ENCODE measurements at places on chromosomes 3 and 15.

DNA sequence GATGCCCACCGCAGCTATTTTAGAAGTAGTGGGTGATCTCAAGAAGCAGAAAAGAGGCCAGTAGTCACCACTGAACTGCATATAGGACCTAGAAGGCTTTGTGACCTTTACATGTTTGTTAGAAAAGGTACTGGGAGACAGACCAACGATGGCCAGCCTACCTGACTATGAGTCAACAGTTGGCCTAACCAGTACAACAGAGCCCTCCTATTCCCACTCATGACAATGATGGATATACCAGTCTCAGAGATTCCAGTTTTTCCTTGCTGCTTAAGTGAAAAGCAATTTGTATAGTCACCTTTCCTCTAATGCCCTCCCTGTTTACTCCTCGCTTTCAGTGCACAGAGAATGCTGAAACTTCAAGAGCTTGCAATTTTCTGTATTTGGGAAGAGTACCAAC lies 86.6 kb upstream of the PPIB start:
- no peak for DNase-seq

GRCh38 chr3:157865352-157866000 lies 240.7 kb downstream of the SHOX2 start:
- DNase-seq, result no peak

GRCh38 chr3:15014606-15015328 lies 50.3 kb downstream of the MRPS25 start:
- DNase-seq, result no peak

DNA sequence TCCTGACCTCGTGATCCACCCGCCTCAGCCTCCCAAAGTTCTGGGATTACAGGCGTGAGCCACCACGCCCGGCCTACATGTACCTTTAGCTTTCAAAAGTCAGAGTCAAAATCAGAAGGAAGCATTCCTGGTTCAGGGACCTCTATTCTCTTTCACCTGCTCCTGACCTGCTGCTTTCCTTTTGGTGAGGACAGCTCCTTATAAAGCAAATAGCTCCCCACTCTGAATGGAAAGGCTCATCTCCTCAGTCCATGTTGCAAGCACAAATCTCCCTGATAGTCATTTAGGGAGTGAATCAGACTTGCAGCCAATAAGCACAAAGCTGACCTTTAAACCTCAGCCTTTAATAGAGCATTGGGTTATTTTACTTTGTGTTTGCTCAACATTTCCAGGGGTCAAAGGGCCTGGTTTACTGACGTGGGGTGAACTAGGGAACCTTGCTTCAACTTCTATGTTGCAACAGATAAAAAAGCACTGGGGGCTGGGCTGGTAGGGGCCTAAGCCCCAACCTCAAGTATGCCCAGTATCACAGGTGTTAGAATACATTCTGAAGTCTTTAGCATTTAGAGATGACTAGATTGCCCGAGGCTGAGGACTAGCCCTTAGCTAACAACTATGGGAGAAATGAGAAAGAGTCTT lies 43.1 kb downstream of the THRB start:
- no peak for DNase-seq

DNA sequence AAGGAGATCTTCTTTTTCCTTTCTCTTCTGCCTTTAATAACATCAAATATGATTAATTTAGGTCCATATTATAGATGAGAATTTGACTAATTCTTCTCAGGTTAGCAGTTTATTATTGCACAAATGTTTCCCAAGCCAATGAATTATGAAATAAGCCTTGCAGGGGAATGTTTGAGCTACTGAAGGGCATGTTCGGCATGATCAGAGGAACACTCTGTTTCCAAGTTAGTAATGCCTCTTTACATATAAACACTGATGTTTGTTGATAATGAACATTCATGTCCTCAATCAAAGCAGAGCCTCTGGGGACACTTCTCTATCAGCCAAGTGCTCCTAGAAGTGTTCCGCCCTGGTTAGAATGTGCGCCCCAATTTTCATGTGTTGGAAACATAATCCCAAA lies 10.0 kb upstream of the CYP1A1 start:
- DNase-seq, result no peak

- no peak for DNase-seq
Observed at GRCh38 chr15:31326875-31327668, 437 bp downstream of the KLF13 start.

- no peak for DNase-seq
Observed at GRCh38 chr3:16616083-16616482, 10.9 kb upstream of the DAZL start.

DNA sequence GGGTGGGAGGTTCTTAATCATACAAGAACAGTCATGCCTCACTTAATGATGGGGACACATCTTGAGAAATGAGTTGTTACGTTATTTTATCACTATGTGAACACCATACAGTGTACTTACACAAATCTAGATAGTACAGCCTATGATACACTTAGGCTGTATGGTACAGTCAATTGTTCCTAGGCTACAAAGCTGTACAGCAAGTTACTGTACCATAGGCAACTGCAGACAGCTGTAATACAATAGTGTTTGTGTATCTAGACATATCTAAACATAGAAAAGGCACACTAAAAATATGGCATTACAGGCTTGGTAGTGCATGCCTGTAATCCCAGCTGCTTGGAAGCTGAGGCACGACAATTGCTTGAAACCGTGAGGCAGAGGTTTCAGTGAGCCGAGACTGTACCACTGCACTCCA lies 55.7 kb upstream of the PLXND1 start:
- no peak for DNase-seq

DNA sequence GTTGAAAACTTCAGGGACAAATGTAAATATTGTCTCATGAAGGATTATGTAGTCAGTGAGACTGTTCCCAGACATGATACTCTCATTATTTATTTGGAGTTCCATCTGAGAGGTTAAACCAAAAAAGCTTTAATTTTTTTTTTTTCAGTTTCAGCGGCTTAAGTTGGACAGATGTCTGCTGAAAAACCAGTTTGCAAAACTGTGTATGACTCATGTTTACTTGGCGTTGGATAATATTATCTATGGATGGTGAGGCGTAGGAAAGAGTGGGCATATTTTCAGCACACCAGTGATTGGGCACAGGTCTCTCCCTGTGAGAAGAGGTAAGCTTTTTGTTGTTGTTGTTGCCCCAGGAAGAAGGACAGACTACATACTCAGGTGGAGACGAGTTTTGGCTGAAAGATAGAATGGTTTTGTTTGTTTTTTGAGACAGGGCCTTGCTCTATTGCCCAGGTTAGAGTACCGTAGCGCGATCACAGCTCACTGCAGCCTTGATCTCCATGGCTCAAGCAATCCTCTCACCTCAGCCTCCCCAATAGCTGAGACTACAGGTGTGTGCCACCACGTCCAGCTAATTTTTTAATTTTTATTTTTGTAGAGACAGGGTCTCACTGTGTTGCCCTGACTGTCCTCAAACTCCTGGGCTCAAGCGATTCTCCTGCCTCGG lies 16.4 kb upstream of the ANXA2 start:
- no peak for DNase-seq

DNA sequence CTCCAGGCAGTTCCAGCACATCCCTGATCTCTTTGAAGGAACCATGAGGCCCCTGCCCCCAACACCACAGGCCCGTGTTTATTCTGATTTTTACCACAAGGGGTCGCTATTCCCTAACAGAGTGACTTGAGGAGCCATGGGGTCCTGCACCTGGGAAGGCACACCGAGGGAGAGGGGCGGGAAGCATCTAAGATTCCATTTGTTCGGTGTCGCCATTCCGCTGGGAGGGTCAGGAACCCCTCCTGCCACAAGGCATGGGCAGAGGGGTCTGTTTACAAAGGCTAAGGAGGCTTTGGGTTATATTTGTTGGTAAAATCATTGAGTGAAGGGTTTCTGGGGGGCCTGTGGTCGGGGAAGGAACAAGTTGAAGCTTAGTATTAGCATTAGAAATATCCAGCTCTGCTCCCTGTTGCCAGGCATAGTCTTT lies 77.1 kb downstream of the WDR76 start:
- DNase-seq, result no peak

GRCh38 chr3:157238457-157238856 lies 78.5 kb upstream of the CCNL1 start:
- DNase-seq, result no peak

DNA sequence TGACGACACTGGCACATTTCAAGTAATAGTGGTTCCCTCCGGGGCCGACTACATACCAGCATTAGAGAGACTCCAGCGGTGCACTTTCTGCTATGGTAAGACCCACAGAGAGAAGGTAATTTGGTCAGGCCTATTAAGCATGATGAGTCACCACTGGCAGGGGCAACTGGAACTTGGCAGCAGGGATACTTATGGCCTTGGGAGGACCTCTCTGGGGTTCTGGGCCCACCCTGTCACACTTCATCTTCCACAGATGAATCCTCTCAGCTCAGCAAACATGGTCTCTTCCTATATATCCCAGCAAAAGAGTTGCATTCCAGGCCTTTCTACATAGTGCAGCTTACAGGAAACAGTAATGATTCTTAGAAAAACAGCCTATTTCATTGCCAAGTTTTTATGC lies 88.0 kb downstream of the PIK3R4 start:
- no peak for DNase-seq

DNA sequence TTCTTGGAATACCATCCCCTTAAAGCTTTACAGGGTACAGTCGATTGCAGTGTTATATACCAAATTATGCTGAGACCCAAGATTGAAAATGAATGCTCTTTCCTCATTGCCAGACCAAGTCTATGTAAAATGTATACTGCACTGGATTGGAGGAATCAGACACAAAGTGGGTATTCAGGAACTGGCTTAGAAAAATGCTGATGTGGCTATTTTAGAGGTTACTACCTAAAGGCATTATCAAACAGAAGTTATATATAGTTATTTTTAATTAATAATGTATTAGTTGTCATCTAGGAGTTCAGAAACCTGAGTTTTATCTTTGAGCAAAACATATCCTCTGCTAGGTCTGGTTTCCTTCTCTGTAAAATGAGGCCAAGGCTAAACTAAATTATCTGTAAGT lies 3.6 kb upstream of the SPG21 start:
- DNase-seq, result no peak

DNA sequence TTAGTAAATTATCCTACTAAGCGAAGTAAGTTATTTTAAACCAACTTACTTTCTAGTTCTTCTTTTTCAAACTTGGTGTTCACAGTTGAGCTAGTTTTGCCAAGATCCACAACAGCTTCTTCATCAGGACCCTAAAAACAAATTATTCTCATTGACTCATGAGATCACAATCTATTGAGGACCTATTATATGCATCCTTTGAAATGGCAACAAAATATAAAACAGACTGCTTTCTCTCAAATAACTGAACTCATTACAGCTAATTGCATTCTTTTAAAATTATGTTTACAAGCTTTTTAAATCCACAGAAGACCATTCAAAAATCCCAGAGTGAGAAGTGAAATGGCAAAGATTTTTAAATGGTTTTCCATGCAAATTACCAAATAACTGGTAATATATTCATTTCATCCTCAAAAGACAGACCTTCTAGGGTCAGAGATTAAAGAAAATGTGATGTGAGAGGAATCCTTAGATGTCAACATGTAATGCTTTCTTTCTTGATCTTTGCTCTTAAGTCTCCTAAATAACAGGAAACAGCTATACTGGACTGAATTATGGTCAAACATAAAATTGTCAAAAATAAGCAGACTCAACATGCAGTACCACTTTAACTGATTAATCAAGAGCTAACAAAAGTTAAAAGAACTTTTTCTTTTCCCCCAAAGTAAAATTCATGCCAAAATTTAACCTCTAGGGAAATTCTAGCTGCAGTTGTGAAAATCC lies 31.7 kb downstream of the SLC4A7 start:
- no peak for DNase-seq

DNA sequence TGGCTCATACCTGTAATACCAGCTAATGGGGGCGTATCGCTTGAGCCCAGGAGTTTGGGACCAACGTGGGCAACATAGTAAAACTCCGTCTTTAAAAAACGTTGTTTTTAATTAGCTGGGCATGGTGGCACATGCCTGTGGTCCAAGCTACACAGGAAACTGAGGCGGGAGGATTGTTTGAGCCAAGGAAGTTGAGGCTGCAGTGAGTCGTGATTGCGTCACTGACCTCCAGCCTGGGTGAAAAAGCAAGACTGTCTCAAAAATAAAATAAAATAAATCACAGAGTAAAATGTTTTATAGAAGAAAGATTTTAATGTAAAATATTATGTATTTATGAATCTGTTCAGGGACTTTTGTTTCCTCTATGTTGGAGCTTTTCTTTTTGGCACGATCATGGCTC lies 15.3 kb upstream of the STRIT1 start:
- DNase-seq, result no peak

- DNase-seq, result no peak
Observed at GRCh38 chr3:120428924-120429323, 21.9 kb downstream of the FSTL1 start.

DNA sequence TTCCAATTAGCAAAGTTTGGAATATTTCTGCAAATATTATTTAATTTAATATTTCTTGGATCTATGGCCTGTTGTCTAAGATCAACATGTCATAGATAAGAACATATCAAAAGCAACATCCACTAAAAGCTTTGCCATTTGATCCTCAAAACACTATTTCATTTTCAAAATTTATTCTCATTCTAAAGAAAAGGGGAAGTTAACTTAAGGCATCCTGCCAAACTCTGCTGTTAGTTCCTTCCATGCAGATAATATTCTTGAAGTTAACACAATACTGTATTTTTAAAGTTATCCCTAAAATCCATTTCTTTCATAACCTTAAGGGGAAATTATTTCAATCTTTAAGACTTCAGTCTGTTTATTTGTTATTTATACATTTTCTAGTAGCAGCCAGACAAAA lies 28.2 kb upstream of the GBE1 start:
- DNase-seq, result no peak

DNA sequence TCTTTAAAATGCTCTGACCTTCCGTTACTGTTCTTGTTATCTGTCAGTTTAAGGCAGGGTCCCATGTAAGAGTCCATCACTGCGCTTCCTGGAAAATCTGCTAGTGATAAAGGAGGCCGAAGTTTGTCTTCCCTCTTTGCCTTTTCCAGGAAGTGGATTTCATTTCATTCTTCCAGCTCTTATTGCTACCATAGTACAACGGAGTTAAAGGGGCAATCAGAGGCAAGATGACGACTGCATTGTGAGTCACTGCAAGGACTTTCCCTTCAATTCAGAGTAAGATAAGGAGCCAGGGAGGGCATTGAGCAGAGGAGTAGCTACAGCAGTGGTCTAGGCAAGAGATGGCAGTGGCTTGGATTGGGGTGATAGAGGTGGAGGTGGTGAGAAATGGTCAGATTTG lies 17.2 kb upstream of the DET1 start:
- DNase-seq, result no peak
